ENCODE measurements at places on chromosomes 2 and 18. TPM values are rescaled to one million over a fixed set of nuclear protein-coding genes. Genes with fewer than 3 reads are reported as not detected.
A peak's percentile ranks its signal among the peaks of the same experiment; 100 is the strongest.

GRCh38 chr18:79320216-79320850 lies 75.4 kb upstream of the NFATC1 start:
- DNase-seq = no peak

The CSRNP3 gene
- total RNA-seq = 0.44 TPM

GRCh38 chr2:60271713-60272112 lies 281.7 kb downstream of the BCL11A start:
- no peak for DNase-seq

The ALLC gene
- not detected for total RNA-seq

The PLEK gene
- total RNA-seq = under 0.01 TPM

The KCTD1 gene
- 5.9 TPM for total RNA-seq

- DNase-seq = no peak
These were observed 554.8 kb downstream of the PIK3C3 start for GRCh38 chr18:42509750-42510415.

- no peak for DNase-seq
These were observed 446.5 kb downstream of the CCDC85A start for GRCh38 chr2:56630286-56630685.

GRCh38 chr18:58536534-58537271 lies 92.2 kb downstream of the ALPK2 start:
- no peak for DNase-seq

The GATA6 gene
- total RNA-seq = 0.44 TPM

DNA sequence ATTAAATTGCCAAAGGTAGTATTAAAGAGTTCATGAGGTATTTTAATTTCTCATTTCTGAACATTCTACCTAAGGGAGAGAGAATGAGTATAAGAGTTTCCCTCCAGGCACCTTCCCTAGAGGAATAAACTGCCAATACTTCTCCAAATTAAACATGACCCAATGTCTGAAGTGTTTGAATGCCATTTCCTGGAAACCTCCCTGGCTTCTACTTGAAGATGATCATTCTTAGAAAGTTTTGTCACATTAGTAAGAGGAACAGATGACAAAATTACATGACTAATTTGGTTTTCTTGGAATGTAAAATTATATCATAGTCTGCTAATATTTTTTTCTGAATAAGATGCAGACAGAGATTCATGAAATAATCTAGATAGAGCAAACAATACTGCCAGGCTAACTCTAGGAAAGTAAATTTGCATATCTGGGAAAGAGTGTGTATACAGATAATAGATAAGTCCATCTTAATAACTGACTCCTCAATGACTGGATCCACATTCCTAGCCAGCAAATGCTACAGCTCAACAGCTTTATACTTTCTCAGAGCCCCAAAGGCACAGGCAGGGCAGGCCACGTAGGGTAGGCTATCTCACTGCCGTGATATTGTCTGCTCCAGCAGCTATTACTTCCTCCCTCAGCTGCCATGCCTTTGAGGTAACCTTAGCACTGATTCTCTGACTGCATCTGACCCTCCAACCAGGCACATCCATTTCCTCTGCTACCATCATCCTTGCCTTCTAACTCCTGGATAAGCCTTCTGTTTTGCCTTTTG lies 630.8 kb upstream of the PIK3C3 start:
- DNase-seq = no peak

The NYAP2 gene
- not detected for total RNA-seq

The IL36A gene
- total RNA-seq = not detected

The SLC5A7 gene
- total RNA-seq = not detected

The ABCG5 gene
- total RNA-seq = not detected

GRCh38 chr18:13577091-13577697 lies 149.2 kb downstream of the FAM210A start:
- no peak for DNase-seq

The ABCB11 gene
- total RNA-seq = not detected

- DNase-seq = peak; percentile 26
These were observed 18.8 kb downstream of the TGOLN2 start for GRCh38 chr2:85308896-85309555.

DNA sequence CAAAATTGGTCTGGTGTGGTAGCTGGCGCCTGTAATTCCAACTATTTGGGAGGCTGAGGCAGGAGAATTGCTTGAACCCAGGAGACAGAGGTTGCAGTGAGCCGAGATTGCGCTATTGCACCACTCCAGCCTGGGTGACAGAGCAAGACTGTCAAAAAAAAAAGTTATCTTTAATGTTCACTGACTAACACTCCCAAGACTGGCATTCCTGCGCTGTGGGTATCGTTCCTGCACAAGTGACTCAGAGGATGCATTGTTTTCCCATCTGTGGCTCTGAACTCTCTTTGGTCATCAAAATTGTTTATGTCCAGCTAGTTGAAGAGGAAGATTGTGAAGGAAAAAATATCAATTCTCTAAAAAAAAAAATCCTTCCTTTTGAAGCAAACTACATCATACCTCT lies 539.0 kb downstream of the SOX11 start:
- no peak for DNase-seq

GRCh38 chr2:7847321-7847720 lies 834.5 kb upstream of the ID2 start:
- no peak for DNase-seq

The CYS1 gene
- under 0.01 TPM for total RNA-seq

The PEX13 gene
- 27.2 TPM for total RNA-seq

DNA sequence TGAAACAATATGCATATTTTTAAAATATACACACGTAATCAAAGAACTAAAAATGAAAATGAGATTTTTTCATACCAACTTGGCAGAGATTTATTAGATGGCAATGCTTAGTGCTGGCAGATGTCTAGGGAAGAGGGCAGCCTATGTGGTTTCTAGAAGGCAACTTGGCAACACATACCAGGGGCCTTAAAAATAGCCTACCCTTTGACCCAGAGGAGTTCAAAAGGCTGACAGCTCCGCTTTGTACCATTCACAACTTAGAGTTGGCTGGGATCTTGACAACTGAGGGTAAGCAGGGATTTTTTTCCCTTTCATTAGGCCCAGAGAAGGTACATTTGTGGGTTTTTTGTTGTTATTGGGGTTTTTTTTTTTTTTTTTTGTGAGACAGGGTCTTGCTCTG lies 26.4 kb upstream of the GPR55 start:
- DNase-seq = no peak

GRCh38 chr2:27583390-27583915 lies 611 bp downstream of the ZNF512 start:
- peak; percentile 38 for DNase-seq

The AQP12A gene
- not detected for total RNA-seq

GRCh38 chr2:19021721-19022120 lies 336.7 kb downstream of the OSR1 start:
- DNase-seq = no peak

The RFTN2 gene
- 13.3 TPM for total RNA-seq

The EPC2 gene
- total RNA-seq = 19.0 TPM

The RUFY4 gene
- not detected for total RNA-seq

Measured in lung microvascular endothelial cell (primary cell).